ENCODE measurements at places on chromosomes 4 and X.

- no peak for DNase-seq
Measured at GRCh38 chr4:92677805-92678204, 374.0 kb downstream of the GRID2 start.

DNA sequence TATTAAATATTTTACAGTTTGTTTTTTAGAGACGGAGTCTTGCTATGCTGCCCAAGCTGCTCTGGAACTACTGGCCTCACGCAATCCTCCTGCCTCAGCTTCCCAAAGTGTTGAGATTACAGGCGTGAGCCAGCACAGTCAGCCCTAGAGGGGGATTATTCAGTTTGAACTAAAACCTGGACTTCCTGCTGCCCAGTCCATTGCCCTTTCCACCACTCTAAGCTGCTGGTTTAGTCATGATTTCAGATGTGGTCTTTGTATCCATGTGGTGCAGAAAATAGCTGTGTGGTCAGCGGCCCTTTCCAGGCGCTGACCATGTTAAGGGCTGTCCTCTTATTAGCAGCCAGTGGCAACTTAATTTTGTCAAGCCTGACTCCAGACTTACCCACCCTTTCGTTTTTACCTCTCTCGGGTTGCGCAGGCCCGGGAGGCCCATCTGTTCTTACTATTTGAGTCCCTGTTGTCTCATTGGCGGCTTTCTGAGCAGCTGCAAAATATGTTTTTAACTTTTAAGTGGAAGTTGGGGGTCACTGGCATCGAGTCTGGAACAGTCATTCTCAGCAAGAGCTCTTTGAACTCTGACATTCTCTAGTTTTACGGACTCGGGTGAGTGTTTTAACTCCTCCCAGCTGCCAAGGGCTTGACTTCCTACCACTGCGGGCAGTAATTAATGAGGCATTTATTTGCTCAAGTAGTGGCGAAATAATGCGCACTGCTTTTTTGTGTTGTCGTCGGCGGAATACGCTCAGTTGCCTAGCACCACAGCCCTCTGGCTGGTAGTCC is 773 bp upstream of the VMA21 start:
- DNase-seq: peak; percentile 42

DNA sequence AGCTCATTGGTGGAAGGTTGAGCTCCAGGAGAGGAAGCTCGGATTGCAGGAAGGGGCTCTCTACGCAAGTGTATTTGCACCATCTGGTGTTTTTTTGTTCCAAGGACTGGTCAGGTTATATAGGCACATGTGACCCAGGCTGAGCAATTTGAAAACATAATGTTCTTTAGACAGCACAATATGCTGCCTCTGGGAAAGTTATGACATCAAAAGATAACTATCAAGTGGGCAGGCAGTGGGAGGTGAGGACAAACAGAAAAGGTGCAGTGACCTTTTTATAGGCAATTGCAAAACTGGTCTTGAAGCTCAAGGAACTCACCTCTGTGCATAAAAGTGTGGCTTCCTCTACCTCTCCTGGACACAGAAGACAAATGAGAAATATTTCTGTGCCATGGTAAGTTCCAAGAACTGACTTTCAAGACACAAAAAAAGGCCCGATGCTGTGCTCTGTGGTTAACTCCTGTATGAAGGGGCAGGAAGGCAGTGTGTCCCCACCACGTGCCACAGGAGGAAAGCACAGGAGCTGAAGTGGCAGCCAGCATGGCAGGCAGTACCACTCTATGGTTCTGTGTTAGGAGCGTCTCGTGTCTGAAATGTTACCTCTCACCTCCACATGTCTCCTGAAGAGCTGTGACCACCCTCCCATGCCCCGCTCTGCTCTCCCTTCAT is 128.6 kb downstream of the SHROOM3 start:
- no peak for DNase-seq

DNA sequence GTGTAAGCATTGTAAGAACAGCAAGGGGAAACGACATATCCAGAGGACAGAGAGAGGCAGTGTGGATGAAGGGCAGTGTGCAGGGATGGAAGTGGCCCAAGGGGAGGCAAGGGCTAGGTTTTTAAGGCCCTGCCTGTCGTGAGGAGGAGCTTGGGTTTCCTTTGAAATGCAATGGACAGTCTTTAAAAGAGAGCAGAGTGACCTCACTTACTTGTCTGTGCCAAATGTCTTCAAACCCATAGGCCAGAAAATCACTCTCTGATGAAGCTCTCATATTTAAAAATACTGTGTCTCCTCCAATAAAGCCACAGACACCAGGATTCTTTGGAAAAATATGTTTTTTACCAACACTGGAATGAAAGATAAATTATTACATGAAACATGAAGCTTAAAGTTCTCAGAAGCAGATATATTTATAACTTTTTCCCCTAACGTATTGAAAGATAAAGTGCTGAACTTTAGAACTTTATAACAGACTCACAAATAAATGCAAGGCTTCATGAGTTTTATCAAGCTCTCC is 19.2 kb upstream of the ATXN3L start:
- DNase-seq: peak; percentile 5

GRCh38 chrX:39536211-39536610 is 561.5 kb downstream of the BCOR start:
- no peak for DNase-seq

DNA sequence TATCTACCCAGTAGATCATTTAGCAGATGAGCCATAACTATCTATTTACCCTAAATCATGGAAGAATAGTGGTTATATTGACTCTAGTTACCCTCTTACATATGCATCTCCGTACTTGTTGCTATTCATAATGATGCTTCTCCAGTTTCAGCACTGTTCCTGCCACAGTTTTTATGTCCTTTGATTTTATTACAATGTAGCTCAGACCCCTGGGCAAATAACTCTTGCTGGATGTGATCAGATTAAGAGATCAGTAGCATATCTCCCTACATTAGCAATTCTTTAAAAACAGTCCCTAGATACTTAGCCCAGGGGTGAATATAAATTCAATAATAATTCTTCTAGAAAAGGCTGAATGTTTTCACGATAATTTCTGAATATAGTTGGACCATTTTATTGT is 696.5 kb downstream of the ADGRL3 start:
- no peak for DNase-seq
